ENCODE measurements at places on chromosomes 3 and 15. TPM values are rescaled to one million over a fixed set of nuclear protein-coding genes. Genes with fewer than 3 reads are reported as not detected.
A peak's percentile ranks its signal among the peaks of the same experiment; 100 is the strongest.

DNA sequence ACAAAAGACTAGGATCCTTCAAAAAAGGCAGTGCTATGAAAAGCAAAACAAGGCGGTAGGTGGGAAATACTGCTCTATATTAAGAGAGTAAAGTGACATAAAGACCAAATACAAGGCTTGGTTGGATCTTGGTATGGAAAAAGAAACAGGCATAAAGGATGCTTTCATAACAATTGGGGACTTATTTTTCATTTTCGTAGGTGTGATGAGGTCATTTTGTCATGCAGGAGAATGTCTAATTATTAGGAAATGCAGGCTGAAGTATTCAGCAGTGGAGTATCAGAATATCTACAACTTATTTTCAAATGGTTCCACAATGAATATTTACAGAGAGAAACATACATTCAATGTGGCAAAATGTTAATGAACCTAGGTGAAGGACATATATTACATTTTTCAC is 9.0 kb downstream of the XPC start:
- H3K27me3 ChIP-seq: no peaks in the 10 kb centered on the region
- H3K4me3 ChIP-seq: no peak overlapping the region
- no peak overlapping the region for H3K27ac ChIP-seq
- peaks cover 67% of the 10 kb centered on the region for H3K36me3 ChIP-seq
- no peak for DNase-seq

MST1R gene
- 0.39 TPM for total RNA-seq

GRCh38 chr15:96977886-96978285 is 647.4 kb downstream of the NR2F2 start:
- H3K4me1 ChIP-seq: no peaks in the 10 kb centered on the region
- H3K36me3 ChIP-seq: no peaks in the 10 kb centered on the region
- no peak overlapping the region for H3K4me3 ChIP-seq
- DNase-seq: no peak
- no peaks in the 10 kb centered on the region for H3K27me3 ChIP-seq

DNA sequence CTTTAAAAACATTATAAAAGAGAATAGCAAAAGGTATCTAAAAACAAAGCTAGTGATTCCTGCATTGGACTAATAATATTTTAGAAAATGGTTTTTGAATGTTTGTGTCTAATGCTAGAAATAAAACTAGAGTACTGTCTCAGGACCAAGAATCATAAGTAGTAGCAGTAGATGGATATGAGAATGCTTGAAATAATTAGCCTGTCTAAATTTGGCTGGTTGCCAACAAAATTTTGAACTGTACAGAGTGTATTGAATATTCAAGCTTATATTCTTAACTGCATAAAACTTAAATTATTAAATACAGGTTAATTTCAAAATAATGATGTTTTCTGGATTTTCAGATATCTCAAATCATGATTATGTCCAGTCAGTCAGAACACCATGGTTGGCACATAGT is 14.0 kb downstream of the ABHD5 start:
- H3K4me3 ChIP-seq: no peak overlapping the region
- peaks cover 10% of the 10 kb centered on the region for H3K4me1 ChIP-seq
- DNase-seq: no peak
- peaks cover 18% of the 10 kb centered on the region for H3K36me3 ChIP-seq

GRCh38 chr15:71677766-71678165 is 132.6 kb upstream of the NR2E3 start:
- H3K4me1 ChIP-seq: peaks cover 16% of the 10 kb centered on the region
- DNase-seq: no peak
- no peak overlapping the region for H3K4me3 ChIP-seq
- H3K36me3 ChIP-seq: no peaks in the 10 kb centered on the region
- no peak overlapping the region for H3K27ac ChIP-seq
- peaks cover 18% of the 10 kb centered on the region for H3K27me3 ChIP-seq

GRCh38 chr3:52117537-52117936 is 36.7 kb downstream of the POC1A start:
- peaks cover 4% of the 10 kb centered on the region for H3K36me3 ChIP-seq
- no peaks in the 10 kb centered on the region for H3K4me1 ChIP-seq
- DNase-seq: no peak
- no peak overlapping the region for H3K27ac ChIP-seq
- H3K27me3 ChIP-seq: no peaks in the 10 kb centered on the region
- no peak overlapping the region for H3K4me3 ChIP-seq

DNA sequence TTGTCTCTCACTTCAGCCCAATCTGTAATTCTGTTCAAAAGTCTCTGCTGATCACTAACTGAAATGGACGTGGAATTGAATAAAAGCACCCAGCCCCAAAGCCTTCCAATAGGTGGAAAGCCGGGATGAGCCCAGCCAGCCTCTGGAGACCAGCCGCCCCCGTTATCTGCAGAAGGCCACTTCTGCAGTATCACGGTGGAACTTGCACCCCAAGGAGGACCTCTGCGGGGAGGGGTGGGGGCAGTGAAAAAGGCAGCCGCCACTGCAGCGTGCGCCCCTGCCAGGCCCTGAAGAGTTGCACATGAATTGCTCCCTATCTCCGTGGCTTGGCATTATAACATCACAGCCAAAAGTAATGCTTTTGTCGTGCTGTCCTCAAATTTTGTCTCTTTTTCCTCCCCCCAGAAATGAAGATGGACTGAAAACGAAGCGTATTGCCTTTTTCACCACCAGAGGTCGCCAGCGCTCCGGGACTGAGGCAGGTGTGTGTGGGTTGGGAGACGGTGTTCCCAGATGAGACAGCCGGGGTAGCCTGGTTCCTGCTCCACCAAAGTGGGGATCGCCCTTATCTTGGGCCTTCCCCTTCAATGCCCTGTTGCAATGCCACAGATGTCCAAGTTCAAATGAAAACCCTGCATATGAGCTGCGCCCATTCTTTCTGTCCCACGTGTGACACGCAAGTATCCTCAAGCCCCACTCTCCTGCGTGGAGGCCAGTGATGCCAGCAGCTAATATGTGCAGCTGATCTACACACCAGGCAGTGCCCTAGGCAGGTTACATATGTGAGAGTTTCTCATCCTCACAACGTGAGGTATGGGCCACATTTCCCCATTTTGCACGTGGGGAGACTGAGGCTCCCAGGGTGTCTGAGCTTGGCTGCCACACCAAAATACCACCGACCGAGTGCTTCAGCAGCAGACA is 96.0 kb downstream of the LRRK1 start:
- peaks cover 4% of the 10 kb centered on the region for H3K4me1 ChIP-seq
- DNase-seq: peak; percentile 80
- H3K36me3 ChIP-seq: no peaks in the 10 kb centered on the region
- no peak overlapping the region for H3K4me3 ChIP-seq
- peaks cover 3% of the 10 kb centered on the region for H3K27me3 ChIP-seq

NR2F2 gene
- total RNA-seq: not detected

DNA sequence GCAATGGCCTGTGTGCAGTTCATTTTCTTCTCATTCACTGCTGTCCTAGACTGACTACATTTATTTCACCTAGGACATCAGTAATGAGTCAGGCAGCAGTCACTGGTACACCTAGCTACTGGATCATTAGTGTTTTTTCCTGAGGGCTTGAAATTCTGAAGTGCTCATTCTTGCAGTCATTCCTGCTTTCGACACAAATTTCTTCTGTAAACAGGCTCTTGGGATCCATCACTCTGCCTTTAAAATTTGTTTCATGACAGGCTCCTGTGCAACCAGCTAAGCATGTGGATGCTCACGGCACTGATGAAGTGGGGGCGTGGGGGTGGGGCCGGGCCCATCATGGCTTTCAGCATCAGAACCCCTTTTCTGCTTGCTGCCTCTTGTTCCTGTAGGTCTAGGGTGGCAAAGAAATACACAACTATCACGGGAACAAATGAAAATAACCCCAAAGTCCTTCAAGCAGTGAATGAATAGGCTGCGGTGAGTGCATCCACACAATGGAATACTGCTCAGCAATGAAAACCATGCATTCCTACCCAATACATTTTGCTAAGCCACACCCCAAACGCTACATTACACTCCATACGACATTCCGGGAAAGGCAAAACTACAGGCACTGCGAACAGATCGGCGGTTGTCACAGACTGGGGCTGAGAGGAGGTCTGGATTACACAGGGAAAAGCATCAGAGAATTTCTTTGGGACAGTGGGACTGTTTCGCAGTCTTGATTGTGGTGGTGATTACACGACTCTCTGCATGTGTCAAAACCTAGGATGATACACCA is 9.3 kb upstream of the MELTF start:
- H3K36me3 ChIP-seq: no peaks in the 10 kb centered on the region
- H3K27ac ChIP-seq: no peak overlapping the region
- H3K27me3 ChIP-seq: no peaks in the 10 kb centered on the region
- H3K4me3 ChIP-seq: no peak overlapping the region
- DNase-seq: no peak

DNA sequence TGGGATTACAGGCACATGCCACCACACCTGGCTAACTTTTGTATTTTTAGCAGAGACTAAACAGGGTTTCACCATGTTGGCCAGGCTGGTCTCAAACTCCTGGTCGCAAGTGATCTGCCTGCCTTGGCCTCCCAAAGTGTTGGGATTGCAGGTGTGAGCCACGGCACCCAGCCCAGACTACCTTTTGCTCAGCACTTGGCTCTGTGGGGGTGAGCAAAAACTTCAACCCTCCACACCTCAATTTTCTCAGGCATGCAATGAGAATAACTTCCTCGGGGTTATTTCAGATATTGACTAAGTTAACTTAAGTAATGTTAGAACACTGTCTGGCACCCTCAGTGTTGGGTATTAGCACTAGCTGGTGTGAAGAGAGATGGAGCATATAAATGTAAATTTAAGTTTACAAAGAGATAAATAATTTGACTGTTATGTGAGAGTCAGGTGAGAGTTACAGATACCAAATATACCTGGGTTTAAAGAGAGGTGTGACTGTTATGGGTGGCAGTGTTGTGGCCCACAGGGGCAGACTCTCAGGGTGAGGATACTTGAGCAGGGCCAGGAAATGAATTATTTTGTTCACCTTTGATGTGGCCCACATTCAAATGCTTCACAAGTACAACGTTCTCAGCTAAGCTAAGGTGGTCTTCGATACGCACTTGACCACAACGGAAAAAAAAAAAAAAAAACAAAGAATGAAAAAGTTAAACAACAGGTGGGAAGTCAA is 29.0 kb downstream of the CPOX start:
- no peak for DNase-seq
- peaks cover 3% of the 10 kb centered on the region for H3K27me3 ChIP-seq
- peaks cover 76% of the 10 kb centered on the region for H3K4me1 ChIP-seq
- H3K36me3 ChIP-seq: peaks cover 9% of the 10 kb centered on the region
- peak overlapping the region; percentile 57 for H3K27ac ChIP-seq
- H3K4me3 ChIP-seq: peak overlapping the region; percentile 50

TCAIM gene
- 17.2 TPM for total RNA-seq

Data from activated CD4-positive, alpha-beta memory T cell treated with anti-CD3 and anti-CD28 coated beads for 36 hours (primary cell).